ENCODE measurements at places on chromosomes 1 and 21.
A peak's percentile ranks its signal among the peaks of the same experiment; 100 is the strongest.

DNA sequence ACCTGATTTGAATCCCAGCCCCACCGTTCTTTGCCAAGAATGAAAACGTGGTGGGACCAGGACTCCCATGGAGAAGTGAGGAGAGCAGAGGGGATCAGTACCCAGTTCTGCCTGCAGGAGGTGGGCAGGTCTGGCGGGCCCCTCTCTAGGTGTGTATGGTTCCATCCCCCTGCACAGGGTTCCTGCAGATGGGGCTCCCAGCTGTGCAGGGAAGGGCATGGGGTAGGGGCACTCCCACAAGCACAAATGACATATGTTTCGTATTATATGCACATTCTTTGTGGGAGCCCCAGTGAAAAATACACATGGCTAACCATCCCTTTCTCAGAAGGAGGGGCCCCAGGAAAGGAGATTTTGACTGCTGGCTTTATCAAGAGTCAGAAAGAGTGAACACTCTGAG is 144.6 kb downstream of the PLPP3 start:
- DNase-seq, result no peak

DNA sequence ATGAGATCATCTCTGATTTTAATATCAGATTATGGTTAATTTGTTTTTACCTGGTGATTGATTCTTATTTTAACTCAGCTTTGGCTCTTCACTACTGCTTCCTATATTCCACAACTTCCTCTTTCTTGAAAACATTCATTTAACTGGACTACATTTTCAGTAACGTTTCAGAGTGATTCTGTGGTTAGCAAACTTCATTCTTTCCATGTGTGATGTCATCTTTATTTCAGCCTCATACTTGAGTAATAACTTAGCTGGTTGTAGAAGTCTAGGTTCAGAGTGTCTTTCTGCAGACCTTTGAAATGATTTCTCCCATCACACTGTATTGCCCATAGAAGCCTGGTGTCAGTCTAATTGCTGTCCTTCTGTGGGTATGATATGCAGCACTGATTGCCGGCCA is 36.0 kb upstream of the SLC35F3 start:
- DNase-seq, result peak; percentile 19

GRCh38 chr1:6298940-6299465 is 38.1 kb upstream of the GPR153 start:
- no peak for DNase-seq

DNA sequence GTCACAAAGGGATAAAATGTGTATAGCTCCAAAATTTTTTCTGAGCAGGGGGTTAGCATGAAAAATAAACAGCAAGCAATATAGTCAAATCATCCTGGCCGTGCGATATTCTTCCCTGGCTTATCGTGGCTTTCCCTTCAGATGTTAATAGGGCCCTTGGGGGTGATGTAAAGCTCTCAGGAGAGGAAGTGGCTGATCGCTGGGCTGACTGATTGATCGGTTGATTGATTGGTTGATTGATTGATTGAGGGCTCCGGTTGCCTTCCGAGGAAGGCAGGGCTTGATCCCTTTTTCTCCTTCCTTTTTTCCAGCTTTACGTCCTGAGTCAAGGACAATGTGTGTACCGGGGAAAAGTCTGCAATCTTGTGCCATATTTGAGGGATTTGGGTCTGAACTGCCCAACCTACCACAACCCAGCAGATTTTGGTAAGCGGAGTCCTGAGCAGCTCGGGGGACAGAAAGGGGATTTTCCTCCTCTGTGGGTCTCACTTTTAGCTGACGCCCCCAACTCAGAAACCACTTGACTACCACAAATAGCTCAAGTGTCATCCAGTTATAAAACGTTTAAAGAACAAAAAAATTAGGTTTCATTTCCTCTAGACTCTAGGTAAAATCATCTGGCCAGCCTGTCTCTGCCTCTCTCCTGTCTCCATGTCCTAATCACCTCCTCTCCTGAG is 29.5 kb downstream of the TFF3 start:
- DNase-seq, result no peak

DNA sequence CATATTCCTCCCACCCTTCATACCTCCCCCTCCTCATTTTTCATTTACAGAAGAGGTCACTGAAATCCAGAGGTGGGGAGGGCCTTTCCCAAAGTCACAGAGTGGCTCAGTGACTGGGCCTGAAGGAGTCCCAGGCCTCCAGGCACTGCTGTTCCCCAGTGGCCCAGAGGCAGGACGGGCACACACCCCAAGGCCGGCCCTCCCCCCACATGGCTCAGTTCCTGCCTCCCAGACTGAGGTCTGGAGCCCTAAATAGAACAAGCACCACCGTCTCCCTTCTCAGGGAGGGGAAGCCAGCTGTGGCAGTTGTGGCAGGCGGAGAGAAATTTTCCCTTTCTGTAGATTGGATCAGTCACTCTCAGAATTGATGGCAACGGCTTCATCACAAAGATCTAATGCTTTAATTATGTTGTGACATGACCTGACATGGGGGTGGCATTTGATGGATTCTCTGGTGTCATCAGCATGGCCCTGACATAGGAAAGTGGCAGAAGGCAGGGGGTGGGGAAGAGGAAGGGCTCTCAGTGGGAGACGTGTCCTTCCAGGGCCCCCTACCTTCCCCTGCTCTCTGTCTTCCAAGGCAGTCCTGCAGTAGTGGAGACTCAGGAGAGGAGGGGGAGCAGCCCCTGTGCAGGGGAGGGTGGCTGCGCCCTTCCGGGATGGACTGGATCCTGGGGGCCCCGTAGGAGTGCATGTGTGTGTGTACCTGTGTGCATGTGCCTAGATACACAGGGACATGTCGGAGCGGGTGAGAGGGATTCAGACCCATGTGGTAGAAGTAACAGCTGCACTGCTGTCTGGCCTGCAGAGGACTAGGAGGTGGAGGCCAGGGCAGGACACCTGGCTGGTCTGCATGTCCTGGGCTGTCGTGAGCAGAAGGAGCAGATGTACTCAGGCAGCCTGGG is 41.2 kb upstream of the FOXO6 start:
- no peak for DNase-seq

DNA sequence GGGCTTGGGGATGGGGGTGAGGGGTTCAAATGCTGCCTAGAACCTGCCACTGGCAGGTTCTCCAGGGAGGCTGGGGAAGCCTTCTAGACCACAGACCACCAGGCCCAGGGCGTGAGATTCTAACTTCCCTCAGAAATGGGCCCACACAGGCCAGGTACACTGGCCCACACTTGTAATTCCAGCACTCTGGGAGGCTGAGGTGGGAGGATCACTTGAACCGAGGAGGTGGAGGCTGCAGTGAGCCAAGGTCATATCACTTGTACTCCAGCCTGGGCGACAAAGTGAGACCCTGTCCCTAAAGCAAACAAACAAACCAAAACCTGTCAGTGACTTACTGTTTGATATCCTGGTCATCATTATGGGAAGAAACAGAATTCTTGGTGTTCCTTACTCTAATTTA is 31.7 kb downstream of the OPTC start:
- DNase-seq, result no peak

- DNase-seq, result no peak
Observed at GRCh38 chr1:245648749-245649522, 494.2 kb downstream of the KIF26B start.

- peak; percentile 86 for DNase-seq
Observed at GRCh38 chr21:42636520-42637266, 16.7 kb upstream of the PDE9A start.

DNA sequence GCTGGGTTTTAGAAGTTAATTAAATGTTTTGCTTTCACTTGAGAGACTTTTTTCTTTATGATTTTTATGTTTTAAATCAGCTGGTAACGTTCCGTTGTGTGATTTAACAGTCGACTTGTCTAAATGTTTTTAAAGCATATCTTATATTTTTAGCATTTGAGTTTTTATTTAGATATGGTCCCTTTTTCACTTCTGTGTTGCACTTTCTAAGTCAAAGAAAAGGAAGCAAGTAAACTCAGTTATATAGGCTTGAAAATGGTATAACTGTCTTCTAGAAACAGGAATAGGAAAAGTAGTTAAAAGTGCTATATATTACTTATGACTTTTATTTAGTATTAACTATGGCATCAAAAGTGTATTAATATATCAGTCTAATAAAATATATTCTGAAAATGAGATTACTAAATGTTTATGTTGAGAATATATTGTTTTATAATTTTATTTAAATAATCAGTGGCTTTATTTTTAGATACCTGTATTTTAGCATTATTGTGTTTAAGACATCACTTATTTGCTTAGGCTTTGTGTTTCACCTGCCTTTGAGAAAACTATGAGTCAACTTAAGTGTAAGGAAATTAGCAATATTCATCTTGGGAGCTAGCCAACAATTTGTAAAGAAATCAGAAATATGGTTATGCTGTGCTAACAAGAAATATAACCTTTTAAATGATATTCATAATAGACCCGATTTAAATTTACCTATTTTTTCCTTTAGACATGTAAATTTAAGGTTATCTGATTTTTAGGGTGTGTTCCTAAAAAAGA is 60.5 kb downstream of the RABGAP1L start:
- no peak for DNase-seq

DNA sequence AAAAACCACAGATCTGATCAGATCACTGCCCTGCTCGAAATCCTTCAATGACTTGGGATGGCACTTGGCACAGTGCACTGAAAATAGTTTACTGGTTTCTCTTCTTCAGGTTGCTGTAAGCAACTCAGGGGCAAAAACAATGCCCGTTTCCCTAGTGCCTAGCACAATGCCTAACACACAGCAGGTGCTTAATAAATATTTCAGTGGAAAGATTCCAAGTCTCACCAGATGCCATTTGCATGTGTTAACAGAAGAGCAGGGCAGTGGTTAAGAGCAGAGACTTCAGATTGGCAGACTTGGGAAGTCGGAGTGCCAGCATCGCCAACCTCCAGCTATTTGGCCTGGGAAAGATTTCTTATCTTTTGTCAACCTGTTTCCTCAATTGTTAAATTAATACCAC is 10.9 kb upstream of the METTL25B start:
- DNase-seq, result no peak

GRCh38 chr1:15323989-15324868 is 77.2 kb downstream of the FHAD1 start:
- no peak for DNase-seq

GRCh38 chr1:21058035-21058793 is 118.5 kb downstream of the EIF4G3 start:
- DNase-seq, result no peak

DNA sequence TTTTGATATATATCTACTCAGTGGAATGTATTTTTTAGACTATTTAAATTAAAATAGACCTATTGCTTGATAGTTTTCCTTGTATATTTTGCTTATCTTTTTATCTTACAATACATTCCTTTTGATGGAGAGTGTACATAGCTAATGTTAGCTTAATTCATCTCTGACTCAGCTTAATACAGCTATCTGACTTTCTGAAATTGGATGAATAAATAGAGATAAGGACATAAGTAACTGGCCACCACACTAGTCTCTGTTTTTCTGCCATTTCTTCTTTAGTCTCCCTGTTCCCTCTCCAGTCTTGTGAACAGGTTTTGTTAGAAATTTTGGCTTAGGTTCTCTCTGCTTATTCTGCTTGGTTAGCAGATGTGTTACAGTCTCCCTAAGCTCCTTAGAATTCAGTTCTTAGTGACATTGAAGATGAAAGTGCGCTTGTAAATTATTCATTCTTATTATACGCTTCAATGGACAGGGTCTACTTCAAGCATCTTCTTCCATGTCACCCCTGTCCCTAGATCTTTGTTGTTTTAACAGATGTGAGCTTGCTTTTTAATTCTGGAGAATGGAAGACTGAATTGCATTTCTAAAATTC is 59.6 kb downstream of the XPR1 start:
- peak; percentile 55 for DNase-seq
